ENCODE measurements at places on chromosomes 12 and 14.

DNA sequence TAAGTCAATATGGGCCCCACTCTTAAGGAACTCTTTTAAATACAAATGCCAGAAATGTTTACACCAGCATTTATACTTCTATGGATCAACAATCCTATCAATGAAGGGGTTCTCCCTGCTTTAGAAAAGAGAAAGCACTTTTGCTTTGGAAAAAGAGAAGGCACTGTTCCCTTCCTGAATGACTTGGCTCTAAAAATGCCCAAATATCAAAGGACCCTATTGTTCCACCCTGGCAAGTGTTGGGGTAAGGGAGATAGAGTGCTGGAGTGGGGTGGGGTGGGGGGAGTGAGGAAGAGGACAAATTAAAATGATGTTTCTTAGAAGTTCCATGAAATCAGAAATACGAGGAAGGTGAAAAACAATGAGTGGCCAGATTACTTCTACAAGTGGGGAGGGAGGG, 131.6 kb upstream of the GRIN2B start:
- no peak for DNase-seq

- peak; percentile 69 for DNase-seq
These were observed 27.7 kb downstream of the FIGNL2 start for GRCh38 chr12:51820526-51821439.

- DNase-seq, result peak; percentile 76
These were observed 2.0 kb upstream of the CCDC63 start for GRCh38 chr12:110844551-110845338.

- DNase-seq, result no peak
These were observed 35.8 kb upstream of the CHGA start for GRCh38 chr14:92887157-92887556.

DNA sequence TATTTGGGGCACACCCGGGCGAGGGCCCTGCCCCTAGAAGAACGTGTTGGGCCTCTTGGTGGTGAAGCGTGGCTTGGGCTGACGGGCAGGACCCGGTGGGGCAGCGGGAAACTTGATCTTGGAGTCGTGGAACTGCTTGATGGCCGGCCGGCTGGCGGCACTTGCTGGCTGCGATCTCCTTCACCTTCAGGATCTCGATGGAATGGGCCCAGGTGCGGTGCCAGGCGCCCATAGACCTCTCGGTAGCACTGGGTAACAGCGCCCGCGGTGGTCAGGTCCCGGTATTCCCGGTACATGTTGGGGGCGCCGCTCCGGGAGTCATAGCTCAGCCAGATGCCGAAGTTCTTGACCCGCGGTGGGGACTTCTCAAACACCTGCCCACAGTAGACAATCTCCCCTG, 16.5 kb downstream of the UBR7 start:
- no peak for DNase-seq

DNA sequence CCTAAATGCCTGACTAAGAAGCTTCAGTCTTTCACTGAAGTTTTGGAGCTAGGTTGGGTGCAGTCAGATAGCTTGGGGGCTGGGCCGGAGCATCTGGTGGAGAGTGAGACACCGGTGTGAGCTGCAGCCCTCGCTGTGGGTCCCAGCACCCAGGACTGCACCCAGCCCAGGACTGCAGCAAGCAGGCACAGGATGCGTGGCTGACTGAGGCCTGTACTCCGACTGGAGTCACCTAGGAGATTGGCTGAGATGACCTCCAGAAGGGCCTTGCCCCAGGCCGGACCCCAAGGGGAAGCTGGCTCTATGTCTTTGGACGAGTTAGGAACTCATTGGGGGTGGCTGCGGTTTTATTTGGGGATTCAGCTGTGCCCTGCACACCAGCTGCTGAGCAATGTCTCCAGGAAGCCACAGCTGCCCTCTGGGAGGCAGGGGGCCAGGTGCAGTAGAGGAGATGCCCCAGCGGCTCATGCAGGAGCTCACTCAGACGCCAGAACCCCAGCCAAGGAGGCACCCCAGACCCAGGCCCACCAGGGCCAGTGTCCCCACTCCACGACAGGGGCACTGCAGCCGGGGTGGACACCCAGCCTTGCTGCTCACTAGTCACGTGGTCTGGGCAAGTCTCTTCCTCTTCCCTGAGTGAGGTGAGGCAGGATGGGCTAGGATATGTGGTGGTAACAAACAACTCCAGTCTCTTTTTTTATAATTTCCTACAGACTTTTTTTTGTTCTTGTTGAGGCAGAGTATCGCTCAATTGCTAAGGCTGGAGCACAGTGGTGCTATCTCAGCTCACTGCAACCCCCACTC, 31.8 kb upstream of the RCOR1 start:
- no peak for DNase-seq

- DNase-seq, result no peak
These were observed 6.7 kb downstream of the DLST start for GRCh38 chr14:74888164-74889158.

GRCh38 chr14:65224799-65225198, 122.5 kb upstream of the MAX start:
- peak; percentile 84 for DNase-seq

DNA sequence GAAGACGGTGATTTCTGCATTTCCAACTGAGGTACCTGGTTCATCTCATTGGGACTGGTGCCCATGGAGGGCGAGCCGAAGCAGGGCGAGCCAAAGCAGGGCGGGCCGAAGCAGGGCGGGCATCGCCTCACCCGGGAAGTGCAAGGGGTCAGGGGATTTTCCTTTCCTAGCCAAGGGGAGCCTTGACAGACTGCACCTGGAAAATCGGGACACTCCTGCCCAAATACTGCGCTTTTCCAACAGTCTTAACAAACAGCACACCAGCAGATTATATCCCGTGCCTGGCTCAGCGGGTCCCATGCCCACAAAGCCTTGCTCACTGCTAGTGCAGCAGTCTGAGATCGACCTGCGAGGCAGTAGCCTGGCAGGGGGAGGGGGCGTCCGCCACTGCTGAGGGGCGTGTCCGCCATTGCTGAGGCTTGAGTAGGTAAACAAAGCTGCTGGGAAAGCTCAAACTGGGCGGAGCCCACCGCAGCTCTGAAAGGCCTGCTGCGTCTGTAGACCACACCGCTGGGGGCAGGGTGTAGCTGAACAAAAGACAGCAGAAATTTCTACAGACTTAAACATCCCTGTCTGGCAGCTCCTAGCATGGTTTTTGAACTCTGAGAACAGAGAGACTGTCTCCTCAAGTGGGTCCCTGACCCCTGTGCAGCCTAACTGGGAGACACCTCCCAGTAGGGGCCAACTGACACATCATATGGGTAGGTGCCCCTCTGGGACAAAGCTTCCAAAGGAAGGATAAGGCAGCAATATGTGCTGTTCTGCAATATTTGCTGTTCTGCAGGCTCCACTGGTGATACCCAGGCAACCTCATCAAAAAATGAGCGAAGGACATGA, 77.2 kb downstream of the BAZ1A start:
- no peak for DNase-seq

- no peak for DNase-seq
These were observed 149.9 kb downstream of the FOXN3 start for GRCh38 chr14:89267163-89267562.

- DNase-seq, result peak; percentile 87
These were observed 238.8 kb downstream of the PAWR start for GRCh38 chr12:79451978-79452377.

DNA sequence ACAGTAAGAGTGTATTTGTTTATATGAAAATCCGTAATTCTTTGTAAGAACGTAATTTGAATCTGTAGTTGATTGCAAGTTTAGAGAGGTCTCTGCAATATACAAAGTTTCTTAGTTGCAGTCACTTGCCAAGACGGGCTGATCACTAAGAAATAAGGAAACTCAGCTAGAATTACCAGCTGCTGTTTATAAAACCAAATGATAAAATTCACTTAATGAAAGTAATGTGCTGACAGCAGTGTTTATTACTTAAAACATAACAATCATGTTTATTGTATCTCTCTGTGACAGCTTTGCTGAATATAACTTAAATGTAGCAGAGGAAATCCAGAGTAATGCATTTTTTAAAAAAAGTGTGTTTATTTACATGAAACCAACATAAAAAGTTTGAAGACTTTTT, 31.2 kb downstream of the SRGAP1 start:
- no peak for DNase-seq

- DNase-seq, result no peak
These were observed 283.1 kb downstream of the DPF3 start for GRCh38 chr14:72610831-72611200.

- no peak for DNase-seq
These were observed 10.1 kb downstream of the VDR start for GRCh38 chr12:47894652-47895051.

DNA sequence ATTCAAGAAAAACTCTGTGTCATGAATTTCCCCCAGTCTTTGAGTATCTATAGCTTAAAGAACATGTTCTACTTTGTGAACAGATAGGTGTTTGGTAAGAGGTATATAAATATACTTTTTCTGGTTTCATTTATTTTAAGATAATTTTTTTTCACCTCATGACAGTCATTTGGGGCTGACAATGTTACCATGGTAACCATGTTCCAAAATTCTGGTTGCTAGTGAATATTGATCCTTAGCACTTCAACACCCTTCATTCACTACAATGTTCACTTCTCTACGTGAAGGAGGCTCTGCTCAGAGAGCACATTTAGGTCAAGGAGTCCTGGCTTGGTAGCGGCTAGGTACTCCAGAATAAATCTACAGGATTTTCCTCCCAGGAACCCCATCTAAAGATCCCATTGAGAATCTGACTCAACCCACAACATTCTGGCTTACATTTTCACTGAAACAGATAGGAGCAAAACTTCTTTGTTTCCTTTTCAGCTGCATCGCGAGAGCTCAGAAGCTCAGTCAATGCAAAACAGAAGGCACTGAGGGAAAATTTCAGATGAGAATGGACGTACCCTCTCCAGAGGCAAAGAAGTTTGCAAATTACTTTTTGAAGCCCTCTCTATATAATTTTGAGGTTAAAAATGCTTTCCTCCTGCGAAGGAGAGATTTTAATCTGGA, 93.6 kb downstream of the ARF6 start:
- DNase-seq, result no peak

GRCh38 chr12:30748147-30748546, 6.6 kb downstream of the CAPRIN2 start:
- DNase-seq, result no peak

DNA sequence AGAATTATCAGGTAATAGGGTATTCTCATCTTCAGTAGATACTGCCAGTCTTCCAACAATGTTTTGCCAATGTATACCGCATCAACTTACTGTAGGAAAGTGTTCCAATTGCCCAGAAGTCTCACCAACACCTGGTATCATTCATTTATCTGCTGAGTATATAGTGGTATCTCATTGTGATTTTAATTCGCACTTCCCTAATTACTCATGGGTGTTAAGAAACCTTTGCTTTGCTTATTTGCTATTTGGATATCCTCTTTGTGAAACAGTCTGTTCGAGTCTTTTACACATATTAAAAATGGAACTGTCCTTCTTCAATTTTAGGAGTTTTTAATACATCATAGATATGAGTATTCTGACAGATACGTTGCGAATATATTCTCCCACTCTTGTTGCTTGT, 6.1 kb downstream of the TM7SF3 start:
- DNase-seq, result no peak

GRCh38 chr14:72682188-72682587, 211.7 kb downstream of the DPF3 start:
- peak; percentile 18 for DNase-seq

- DNase-seq, result peak; percentile 32
These were observed 124.0 kb downstream of the DYRK2 start for GRCh38 chr12:67772267-67773169.

DNA sequence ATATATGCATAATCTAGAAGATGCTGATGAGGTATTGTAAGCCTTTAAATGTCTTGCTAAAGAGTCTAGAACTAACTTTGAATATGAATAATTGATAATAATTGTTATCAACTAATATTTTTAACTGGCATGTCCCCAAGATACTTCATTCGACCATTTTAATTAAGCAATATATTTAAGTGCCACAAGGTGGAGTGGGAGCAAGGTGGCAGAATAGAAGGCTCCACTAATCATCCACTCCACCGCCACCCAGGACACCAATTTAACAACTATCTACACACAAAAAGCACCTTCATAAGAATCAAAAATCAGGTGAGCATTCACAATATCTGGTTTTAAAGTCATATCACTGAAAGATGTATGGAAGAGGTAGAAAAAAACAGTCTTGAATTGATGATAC, 409.6 kb downstream of the SEC23A start:
- DNase-seq, result no peak

DNA sequence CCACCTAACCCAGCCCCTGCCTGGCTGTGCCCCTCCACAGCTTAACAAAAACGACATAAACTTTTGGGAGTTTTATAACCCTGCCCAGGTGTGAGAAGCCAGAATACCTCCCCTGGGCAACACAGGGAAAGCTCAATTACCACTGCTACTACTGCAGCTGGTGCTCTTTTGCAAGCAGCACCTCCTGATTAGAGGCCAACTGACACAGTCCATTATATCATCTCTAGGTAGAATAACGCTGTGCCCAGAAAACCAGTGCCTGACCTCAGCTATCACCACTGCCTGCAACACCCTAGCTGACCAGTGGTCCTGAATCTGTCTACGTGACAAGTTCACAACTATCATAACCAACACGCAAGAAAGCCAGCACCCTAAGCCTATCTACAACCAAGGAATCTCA, 34.2 kb downstream of the MDM1 start:
- no peak for DNase-seq

- no peak for DNase-seq
These were observed 8.0 kb downstream of the RAN start for GRCh38 chr12:130879781-130880389.

GRCh38 chr14:22598896-22599244, 770 bp downstream of the ABHD4 start:
- DNase-seq, result no peak

GRCh38 chr14:96904201-96904600, 107.0 kb downstream of the VRK1 start:
- no peak for DNase-seq

DNA sequence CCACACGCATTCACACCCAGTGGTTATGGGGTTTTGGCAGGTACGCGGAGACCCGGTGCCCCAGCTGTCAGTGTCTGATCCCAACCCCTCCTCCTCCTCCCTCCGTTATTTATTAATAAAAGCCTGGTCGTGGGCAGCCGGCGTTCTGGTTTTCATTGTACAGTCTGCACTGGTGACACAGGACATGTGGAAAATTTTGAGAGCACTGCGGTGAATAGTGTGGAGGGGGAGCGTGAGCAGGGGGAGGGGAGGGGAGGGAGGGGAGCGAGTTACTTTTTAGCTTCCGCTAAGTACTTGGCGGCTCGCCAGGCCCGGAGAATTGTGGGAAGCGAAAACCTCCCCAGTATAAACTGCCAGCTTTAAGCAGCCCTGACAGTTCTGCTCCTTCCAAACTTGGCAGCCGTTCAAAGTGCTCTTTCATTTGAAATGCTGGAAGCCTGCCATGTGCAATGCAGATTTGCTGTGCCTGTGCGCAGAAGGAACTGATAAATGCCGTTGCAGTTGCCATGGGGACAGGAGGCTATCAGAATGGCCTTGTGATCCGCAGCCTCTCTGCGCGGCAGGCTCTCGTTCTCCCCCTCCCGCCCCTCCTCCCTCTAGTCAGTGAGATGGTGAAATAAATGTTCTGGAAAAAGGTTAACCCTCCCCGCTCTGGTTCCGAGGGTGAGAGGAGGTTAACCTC, 11.7 kb upstream of the IRF2BPL start:
- peak; percentile 100 for DNase-seq

- DNase-seq, result no peak
These were observed 269.0 kb upstream of the GARIN2 start for GRCh38 chr14:66920196-66920595.

Measured in NCI-H1694 treated with DMSO at 0.1 percent for 48 hours (cell line).